ENCODE measurements at places on chromosomes 1 and 21. TPM values are rescaled to one million over a fixed set of nuclear protein-coding genes. Genes with fewer than 3 reads are reported as not detected.

The PLPPR4 gene
- 8.8 TPM for polyA plus RNA-seq

DNA sequence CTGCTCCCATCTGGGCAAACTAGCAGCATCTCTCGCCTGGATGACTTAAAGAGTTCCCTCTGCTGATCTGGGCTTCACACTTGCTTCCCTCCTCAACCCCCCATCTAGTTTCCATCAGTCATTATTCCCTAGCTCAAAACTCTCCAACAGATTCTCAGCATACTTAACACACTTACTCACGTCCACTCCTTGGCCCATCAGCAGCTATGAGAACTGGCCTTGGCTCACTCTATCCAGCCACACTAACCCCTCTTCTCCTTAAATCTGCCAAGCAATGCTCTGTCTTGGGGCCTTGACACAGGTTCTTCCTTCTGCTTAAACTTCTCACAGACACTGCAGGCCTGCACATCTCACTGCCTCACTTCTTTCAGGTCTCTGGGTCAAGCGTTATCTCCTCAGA, 41.6 kb downstream of the GNG12 start:
- no peak for DNase-seq

DNA sequence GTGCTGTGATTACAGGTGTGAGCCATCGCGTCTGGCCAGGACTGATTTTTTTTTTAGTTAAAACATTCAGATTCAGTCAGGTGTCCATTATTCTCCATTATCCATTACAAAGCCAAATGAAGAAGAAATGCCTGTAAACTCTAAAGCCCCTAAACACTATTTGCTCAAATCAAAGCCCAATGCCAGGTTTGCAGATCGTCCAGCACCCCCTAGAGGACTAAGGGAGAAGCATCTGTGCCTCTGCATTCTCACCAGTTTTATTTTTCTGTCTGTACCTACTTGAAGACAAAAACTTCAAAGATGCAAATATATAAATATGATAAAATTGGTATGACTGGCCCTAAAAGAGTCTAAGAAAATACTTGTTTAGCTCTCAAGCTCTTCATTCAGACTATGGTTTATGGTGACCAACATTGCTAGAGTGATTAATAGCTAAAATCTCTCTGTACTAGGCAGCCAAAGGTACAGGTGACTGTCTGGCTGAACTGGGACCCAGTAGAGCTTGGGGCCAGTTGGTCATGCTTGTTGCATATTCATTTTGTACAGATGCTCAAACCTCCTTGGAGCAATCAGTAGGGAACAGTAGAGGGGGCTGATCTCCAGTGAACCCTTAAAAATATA, 138.4 kb downstream of the SYT2 start:
- no peak for DNase-seq

DNA sequence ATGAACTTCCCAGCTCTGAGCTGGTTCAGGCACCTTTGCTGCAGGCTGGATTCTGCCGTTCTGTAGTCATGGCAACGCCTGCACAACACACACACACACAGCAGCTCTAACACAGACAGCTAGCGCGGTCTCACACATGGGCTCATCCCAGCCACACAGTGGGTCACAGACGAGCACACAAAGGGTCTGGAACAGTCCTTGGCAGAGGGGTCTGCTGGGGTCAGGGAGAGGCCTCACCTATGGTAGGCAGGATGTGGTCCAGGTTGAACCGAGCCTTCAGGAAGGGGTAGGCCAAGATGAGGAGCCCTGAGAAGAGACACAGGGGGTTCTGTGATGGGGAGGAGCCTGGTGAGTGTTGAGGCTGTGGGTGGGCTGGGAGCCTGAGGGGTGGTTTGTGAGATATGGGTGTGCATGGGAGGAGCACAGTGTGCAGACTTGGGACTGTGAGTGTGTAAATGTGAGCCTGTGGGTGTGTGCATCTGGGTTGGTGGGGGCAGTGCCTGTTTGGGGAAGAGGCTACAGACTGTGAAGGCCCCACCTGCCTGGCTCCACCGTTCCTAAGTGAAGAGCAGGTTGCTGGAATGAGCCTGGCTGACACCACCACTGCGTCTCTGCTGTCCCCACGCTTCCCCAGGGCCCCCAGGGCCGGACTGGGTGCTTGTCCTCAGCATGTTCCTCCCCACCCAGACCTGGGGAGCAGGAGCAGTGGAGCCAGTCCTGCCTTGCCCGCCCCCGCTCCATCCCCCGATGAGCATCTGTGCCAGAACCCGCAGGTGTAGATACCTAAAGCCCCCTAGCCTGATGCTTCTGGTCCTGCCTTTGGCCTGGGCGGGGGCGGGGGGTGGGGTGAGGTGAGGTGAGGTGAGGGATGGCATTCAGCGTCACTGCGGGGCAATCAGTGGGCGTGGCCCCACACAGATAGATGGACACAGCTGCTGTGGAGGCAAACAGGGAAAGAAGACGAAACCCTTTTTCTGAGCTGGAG, 1.5 kb downstream of the KNCN start:
- DNase-seq: peak; percentile 55

All from hindlimb muscle (tissue), 1 donor.